Mesothelial cell of epicardium (in vitro differentiated cells): ENCODE measurements at places on chromosomes 3 and 15.

- DNase-seq, result no peak
- no peaks in the 10 kb centered on the region for H3K36me3 ChIP-seq
- no peak overlapping the region for H3K4me3 ChIP-seq
- no peaks in the 10 kb centered on the region for H3K27me3 ChIP-seq
- peak overlapping the region; percentile 2 for H3K27ac ChIP-seq
These were observed 48.7 kb downstream of the BFSP2 start for GRCh38 chr3:133448478-133449122.

- H3K36me3 ChIP-seq, result no peaks in the 10 kb centered on the region
- H3K27me3 ChIP-seq, result no peaks in the 10 kb centered on the region
- no peak overlapping the region for H3K4me3 ChIP-seq
- peaks cover 2% of the 10 kb centered on the region for H3K4me1 ChIP-seq
These were observed 211.6 kb upstream of the NECTIN3 start for GRCh38 chr3:110859993-110860392.

DNA sequence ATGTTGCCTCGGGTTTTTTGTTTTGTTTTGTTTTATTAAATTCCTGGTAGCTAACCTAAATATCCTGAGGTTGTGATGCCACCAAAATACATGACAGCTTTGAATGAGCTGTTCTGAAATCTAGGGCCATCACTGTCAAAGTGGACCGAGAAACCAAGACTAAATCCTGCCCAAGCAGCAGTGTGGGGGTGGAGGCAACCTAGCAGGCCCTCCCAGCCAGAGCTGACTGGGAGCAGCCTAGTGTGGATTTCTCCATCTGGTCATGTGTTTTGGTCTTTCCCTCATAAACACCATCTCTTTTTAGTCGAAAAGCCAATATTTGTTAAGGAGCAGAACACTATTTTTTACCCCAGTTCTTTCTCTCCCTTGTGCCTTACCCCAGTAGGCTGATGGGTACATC, 52.2 kb downstream of the LARS2 start:
- H3K27ac ChIP-seq, result no peak overlapping the region
- peaks cover 22% of the 10 kb centered on the region for H3K4me1 ChIP-seq
- no peak overlapping the region for H3K4me3 ChIP-seq
- no peaks in the 10 kb centered on the region for H3K27me3 ChIP-seq
- no peak for DNase-seq

GRCh38 chr3:48672522-48672921, 9.8 kb upstream of the CELSR3 start:
- no peak overlapping the region for H3K27ac ChIP-seq
- peaks cover 17% of the 10 kb centered on the region for H3K36me3 ChIP-seq
- no peak overlapping the region for H3K4me3 ChIP-seq
- no peaks in the 10 kb centered on the region for H3K27me3 ChIP-seq
- no peaks in the 10 kb centered on the region for H3K4me1 ChIP-seq

DNA sequence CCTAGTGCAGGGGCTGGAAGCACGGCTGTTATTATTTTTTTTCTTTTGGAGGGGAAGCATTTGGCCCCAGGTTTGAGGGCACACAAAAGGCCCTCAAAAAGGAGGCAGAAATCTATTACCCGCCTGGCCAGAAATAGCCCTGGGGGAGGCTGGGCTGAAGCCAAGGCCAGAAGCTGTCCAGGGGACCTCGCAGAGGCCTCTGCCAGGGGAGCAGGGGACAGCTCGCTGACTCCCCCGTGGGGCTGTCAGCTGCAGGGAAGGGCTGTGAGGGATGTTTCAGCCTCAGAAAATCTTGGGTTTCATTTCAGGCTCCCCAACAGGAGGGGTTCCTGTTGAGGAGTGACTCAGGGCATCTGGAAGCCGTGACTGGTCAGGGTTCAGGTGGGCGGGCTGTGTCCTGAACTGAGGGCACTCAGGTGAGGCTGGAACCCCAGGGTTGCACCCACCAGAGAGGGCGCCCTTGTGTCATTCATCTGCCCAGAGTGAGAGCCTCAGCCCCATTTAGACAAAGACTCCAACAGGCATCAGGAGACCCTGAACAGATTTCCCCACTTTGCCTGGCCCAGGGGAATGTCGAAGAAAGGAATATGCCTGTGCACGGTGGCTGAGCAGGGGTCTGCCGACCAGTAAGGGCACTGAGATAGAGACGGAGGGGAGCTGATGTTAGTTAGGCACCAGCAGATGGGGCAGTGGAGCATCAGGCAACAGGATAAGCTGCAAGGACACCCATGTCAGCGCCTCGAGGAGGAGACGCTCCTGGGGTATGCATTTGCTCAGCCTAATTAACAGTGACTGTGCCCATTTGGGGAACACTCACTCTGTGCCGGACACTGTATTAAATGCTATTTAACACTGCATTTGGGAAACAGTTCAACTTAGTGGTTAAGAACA, 43.5 kb upstream of the SLC6A11 start:
- no peak for DNase-seq
- H3K36me3 ChIP-seq, result no peaks in the 10 kb centered on the region
- no peaks in the 10 kb centered on the region for H3K4me1 ChIP-seq
- H3K27ac ChIP-seq, result no peak overlapping the region
- no peak overlapping the region for H3K4me3 ChIP-seq
- H3K27me3 ChIP-seq, result peaks cover 69% of the 10 kb centered on the region

GRCh38 chr3:17752876-17753631, 10.6 kb upstream of the TBC1D5 start:
- peaks cover 8% of the 10 kb centered on the region for H3K4me1 ChIP-seq
- no peak overlapping the region for H3K27ac ChIP-seq
- H3K36me3 ChIP-seq, result no peaks in the 10 kb centered on the region
- no peak for DNase-seq
- no peak overlapping the region for H3K4me3 ChIP-seq

DNA sequence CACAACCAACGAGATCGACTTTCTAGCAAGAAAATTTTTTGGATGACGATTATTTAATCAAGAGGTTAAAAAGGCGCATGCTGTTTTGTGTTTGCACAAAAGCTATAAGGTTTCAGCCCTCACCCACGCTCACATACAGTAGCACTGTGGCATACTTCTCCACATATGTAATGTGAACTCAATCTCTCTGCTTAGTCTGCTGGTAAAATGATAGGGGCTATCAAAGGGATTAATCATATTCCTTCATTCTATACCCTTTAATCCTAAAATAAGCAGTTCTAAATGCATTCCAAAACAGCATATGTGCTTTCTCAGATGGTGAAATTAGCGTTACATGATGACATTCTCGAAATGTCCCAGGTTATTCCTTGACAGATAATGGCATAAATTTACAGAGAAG, 196.9 kb upstream of the PRICKLE2 start:
- no peak overlapping the region for H3K4me3 ChIP-seq
- H3K4me1 ChIP-seq, result peaks cover 36% of the 10 kb centered on the region
- no peak for DNase-seq
- H3K36me3 ChIP-seq, result no peaks in the 10 kb centered on the region
- peak overlapping the region; percentile 36 for H3K27ac ChIP-seq
- H3K27me3 ChIP-seq, result peaks cover 2% of the 10 kb centered on the region

GRCh38 chr3:18370672-18371071, 54.5 kb downstream of the SATB1 start:
- no peak for DNase-seq
- H3K36me3 ChIP-seq, result peaks cover 35% of the 10 kb centered on the region
- no peak overlapping the region for H3K27ac ChIP-seq

DNA sequence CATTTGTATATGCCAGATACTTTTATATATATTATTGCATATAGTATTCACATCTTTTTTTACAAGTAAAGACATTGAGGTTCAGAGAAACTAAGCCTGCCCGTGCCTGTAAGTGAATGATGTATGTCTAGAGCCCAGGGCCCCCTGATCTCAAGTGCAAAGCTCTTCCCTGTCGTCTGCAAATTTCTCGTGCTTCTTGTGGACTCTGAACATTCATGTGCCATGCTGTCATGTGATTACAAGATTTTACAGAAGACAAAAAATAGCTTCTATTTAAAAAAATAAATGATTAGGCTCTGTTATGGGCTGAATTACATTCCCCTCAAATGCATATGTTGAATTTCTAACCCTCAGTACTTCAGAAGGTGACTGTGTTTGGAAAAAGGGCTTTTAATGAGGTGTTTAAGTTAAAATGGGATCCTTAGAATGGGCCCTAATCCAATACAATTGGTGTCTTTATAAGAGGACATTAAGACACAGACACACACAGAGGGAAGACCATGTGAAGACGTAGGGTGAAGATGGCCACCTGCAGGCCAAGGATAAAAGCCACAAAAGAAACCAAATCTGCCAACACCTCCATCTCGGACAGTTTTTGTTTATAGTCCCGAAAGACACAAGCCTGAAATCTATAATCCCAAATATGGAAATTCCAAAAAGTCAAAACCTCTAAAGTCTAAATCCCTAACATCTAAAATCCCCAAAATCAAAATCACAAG, 3.9 kb upstream of the MASP1 start:
- DNase-seq, result no peak
- H3K27me3 ChIP-seq, result no peaks in the 10 kb centered on the region
- no peak overlapping the region for H3K27ac ChIP-seq
- H3K4me1 ChIP-seq, result peaks cover 25% of the 10 kb centered on the region

GRCh38 chr3:161969867-161970266, 473.3 kb downstream of the OTOL1 start:
- no peak overlapping the region for H3K27ac ChIP-seq
- peaks cover 3% of the 10 kb centered on the region for H3K4me1 ChIP-seq
- no peaks in the 10 kb centered on the region for H3K27me3 ChIP-seq

DNA sequence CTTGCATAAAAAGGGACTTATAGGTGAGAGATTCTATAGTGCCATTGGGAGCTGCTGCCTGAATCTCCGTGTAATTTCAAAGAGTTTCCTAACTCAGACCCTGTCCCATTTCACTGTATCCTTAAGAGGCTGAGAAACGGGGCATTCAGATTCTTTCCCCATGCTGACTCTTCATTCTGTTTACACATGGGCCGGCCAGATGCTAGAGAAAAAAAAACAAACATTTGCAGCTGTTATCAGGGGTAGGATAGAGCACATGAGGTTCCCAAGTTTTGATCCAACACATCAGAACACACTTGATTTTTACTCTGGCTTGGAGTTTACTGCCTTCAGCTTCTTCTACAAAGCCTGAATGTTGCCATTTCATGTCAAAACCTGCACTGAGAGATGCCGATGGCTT, 215.9 kb upstream of the TPRG1 start:
- no peak for DNase-seq
- H3K4me3 ChIP-seq, result no peak overlapping the region
- no peaks in the 10 kb centered on the region for H3K4me1 ChIP-seq
- H3K36me3 ChIP-seq, result no peaks in the 10 kb centered on the region
- no peaks in the 10 kb centered on the region for H3K27me3 ChIP-seq
- no peak overlapping the region for H3K27ac ChIP-seq

DNA sequence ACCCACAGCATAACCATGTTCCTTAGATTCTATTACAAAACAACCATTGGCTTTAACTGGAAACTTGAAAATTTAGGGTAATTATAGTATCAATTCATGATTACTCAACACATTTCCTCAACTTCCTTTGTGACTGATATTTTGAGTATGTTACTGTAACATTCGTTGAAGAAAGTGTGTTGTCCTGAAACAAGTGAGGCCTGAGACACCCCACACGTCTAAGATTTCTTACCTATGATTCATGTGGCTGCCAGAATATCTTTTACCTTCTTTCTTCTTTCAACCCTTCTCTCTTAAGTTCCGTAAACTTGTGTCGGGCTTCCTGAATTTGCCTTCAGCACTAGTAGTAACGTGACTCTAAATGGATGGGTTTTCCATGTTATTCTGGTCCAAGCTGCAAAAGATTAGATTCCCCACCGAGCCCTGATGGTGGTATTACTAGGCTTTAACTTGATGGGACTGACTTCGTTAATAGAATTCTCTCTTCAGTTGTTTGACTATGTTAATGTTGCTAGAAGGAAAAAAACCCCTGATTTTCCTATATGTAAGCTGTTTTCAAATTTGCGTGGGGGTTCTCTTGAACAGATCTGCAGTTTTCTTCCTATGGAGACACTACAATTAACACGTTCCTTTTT, 296.0 kb upstream of the ICE2 start:
- H3K4me3 ChIP-seq, result no peak overlapping the region
- H3K27me3 ChIP-seq, result peaks cover 67% of the 10 kb centered on the region
- no peak overlapping the region for H3K27ac ChIP-seq
- peaks cover 7% of the 10 kb centered on the region for H3K4me1 ChIP-seq
- no peaks in the 10 kb centered on the region for H3K36me3 ChIP-seq
- no peak for DNase-seq

DNA sequence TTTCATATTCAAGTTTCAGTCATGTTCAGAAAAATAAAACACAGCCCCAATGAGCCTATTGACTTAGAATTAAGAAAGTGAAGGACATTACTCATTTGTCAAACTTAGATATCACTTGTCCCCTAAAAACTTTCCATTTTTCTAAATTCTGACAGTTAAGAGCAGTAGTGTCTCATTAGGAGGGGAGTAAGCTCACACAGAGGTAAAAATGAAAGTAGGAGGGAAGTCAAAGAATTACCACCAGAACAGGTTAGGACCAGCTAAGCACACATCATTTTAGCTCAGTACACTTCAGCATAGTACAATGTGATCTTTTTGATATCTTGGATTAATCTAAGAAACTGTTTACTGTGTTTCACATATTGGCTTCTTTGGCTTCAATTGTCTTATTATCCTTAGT, 64.3 kb downstream of the OSTN start:
- H3K27me3 ChIP-seq, result no peaks in the 10 kb centered on the region
- DNase-seq, result no peak
- no peak overlapping the region for H3K4me3 ChIP-seq
- H3K36me3 ChIP-seq, result no peaks in the 10 kb centered on the region
- H3K4me1 ChIP-seq, result peaks cover 5% of the 10 kb centered on the region
- no peak overlapping the region for H3K27ac ChIP-seq

- peak overlapping the region; percentile 97 for H3K27ac ChIP-seq
- no peaks in the 10 kb centered on the region for H3K27me3 ChIP-seq
These were observed 229.2 kb downstream of the CDIN1 start for GRCh38 chr15:36808411-36809160.

DNA sequence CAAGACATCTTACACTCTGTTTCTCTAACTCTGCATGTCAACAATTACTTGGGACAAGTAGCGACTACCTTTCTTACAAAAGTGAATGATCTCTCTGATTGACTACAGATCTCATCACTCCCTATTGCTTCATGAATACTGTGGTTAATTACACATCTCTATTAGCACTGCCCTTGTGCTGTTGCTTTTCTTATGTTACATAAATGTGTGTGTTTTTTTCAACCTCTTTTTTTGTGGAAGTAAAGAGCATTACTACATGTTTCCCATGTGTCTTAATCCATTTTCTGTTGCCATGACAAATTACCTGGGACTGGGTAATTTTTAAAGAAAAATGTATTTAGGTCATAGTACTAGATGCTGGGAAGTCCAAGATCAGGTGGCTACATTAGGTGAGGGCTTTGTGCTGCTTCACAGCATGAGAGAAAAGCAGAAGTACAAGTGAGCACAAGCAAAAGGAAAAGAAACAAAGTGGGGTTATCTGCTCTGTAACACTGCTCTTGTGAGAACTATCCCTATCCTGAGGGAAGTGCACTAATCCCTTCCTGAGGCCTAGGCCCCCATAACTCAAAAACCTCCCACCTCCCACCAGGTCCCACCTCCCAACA, 298.2 kb upstream of the SATB1 start:
- H3K4me3 ChIP-seq, result no peak overlapping the region
- no peak for DNase-seq
- H3K27me3 ChIP-seq, result no peaks in the 10 kb centered on the region
- H3K36me3 ChIP-seq, result no peaks in the 10 kb centered on the region

- H3K4me3 ChIP-seq, result peak overlapping the region; percentile 83
- peaks cover 42% of the 10 kb centered on the region for H3K4me1 ChIP-seq
- peak overlapping the region; percentile 96 for H3K27ac ChIP-seq
- H3K27me3 ChIP-seq, result no peaks in the 10 kb centered on the region
These were observed 883 bp downstream of the MAGEF1 start for GRCh38 chr3:184710870-184711492.

GRCh38 chr3:140316868-140317400, 360.9 kb upstream of the TRIM42 start:
- peaks cover 36% of the 10 kb centered on the region for H3K27me3 ChIP-seq
- no peak overlapping the region for H3K4me3 ChIP-seq
- no peak for DNase-seq
- H3K27ac ChIP-seq, result no peak overlapping the region
